ENCODE measurements at places on chromosomes 16 and 17. TPM values are rescaled to one million over a fixed set of nuclear protein-coding genes. Genes with fewer than 3 reads are reported as not detected.

The MAF gene
- 0.35 TPM for polyA plus RNA-seq

The NTN1 gene
- polyA plus RNA-seq: 0.10 TPM

The SLC16A13 gene
- 4.8 TPM for polyA plus RNA-seq

The TBC1D3 gene
- not detected for polyA plus RNA-seq

Measured in B cell (primary cell).